ENCODE measurements at places on chromosomes 6 and 20.

DNA sequence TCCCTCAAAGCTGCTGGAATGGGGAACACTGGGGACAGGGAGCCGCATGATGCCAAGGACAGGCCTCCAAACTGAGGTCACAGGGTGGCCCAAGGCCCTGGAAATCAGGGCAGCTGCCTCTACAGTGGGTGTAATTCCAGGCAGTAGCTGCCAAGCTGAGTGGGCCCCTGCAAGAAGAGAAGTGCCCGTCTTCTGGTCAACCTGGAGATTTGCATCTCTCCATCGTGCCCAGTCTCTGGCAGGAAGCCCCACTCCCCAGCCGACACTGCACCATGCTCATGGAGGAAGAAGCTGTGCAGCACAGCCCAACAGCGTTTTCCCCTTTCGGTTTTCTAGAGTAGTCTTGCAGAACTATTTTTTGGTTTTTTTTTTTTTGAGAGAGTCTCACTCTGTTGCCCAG, 2.2 kb upstream of the FAM209A start:
- no peak for DNase-seq

DNA sequence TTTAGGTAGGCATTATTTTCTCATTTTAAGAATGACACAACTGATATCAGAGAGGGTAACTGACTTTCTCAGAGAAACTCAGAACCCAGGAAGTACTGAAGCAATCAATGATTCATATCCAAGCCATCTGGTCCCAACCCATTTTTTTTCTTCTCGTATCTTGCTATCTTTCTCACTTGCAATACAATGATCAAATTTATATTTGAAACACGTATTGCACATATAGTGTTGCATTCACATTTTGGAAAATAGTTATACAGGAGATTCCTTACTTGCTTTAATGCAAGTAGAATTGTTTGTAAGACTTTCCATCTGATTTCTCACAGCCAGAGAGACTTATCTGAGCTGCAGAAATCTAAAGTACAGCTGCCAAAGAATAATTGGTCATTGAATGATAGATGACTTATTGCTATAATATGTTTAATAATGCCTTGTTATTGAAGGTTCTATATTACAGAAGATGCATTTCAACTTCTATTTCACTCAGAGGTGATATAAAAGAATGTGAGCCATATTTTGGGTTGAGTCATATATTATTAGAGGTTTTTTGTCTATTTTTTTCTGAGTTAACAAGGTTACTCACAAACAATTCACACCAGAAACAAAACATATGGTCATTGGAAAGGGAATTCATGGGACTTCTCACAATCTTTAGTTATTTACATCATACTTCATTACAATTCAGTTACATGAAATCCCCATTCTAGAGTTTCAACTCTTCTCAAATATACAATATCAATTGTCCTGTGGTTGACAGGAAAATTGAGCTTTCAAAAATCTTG, 337.5 kb upstream of the CITED2 start:
- no peak for DNase-seq

GRCh38 chr20:54133434-54134427, 40.1 kb downstream of the CYP24A1 start:
- DNase-seq = no peak

DNA sequence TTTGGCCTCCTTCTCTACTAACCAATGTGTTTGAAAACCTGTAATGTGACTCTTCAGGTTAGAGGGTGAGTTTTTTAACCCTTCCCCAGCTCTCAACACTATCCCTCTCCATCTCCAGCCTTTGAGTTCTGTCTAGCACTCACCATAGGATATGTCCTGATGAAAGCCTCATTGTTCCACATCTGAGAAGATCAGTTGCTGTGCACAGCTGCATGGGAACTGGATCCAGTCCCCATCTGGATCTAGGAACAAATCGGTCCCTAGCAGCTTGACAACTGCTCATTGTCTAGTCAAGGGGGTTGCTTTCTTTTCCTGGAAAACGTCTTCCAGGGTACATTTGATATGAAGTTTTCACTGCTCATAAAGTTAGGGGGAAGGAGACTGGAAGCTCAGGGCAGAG, 45.4 kb upstream of the AGPAT4 start:
- no peak for DNase-seq

- no peak for DNase-seq
These were observed 64.1 kb upstream of the SOX4 start for GRCh38 chr6:21529431-21529830.

- peak; percentile 12 for DNase-seq
These were observed 214.3 kb upstream of the PLCB4 start for GRCh38 chr20:8854571-8854970.

GRCh38 chr6:148747145-148747470, 278 bp downstream of the UST start:
- no peak for DNase-seq

DNA sequence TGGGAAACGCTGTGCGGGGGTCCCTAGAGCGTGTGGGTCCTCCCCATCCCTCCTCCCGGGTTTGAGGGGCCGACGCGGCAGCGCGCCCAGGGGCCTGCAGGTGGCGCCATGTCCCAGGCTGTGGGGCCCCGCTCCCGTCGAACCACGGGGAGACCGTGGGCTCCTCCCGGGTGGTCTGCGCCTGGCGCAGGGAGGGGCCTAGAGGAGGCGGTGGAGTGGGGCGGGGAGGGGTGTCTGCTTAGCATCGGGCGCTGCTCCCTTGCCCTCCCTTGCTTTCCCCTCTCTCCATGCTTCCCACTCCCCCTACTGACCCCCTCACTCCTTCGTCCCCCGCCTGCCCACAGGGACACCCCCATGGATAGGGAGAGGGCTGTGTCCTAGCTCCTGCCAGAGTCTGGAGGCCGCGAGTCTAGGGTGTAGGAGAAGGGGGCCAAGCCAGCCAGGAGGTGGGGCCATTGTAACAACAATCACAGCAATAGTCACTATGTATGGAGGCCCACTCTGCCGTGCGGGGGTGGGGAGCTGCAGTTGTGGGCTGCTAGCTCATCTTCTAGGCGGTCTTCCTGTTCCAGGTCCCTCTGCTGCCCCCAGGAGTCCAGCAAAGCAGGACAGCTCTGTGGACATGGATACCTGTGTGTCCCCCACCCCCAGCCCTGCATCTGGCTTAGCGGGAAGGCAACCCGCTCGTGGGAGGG, 51.7 kb downstream of the CHMP4B start:
- DNase-seq = peak; percentile 41

DNA sequence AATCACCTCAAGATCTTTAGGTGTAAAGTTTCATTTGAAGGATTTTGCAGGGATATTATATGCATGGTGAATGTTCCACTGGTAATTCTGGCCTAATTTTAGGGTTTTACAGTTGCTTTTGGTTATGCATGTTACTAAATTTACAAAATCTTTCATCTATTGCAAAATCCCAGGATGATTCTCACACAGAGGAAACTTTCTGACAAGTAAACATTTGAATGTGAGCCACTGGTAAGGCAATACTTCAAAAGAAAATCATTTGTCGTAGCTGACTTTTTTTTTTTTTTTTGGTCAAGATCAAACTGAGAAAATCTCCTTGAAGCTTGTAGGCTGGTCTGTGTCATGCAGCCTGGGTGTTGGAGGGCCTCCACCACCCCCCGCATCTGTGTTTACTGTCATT, 141.9 kb upstream of the EXOC2 start:
- DNase-seq = no peak

DNA sequence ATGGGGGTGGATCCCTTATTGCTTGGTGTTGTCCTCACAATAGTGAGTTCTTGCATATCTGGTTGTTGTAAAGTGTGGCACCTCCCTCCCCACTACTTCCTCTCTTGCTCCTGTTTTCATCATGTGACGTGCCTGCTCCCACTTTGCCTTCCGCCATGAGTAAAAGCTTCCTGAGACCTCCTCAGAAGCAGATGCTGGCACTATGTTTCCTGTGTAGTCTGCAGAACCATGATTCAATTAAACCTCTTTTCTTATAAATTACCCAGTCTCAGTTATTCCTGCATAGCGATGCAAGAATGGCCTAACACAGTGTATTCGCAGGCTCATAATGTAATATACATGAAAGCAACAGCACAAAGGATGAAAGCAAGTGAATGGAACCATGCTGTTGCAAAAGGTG, 28.4 kb upstream of the ANKRD60 start:
- DNase-seq = no peak
